ENCODE measurements at places on chromosomes 6 and 20.
A peak's percentile ranks its signal among the peaks of the same experiment; 100 is the strongest.

- DNase-seq = no peak
Observed at GRCh38 chr20:57558614-57559288, 2.2 kb upstream of the PCK1 start.

- DNase-seq = peak; percentile 43
Observed at GRCh38 chr6:111804627-111805235, 68.5 kb downstream of the FYN start.

GRCh38 chr6:114169763-114170162 lies 173.1 kb downstream of the HS3ST5 start:
- DNase-seq = no peak

DNA sequence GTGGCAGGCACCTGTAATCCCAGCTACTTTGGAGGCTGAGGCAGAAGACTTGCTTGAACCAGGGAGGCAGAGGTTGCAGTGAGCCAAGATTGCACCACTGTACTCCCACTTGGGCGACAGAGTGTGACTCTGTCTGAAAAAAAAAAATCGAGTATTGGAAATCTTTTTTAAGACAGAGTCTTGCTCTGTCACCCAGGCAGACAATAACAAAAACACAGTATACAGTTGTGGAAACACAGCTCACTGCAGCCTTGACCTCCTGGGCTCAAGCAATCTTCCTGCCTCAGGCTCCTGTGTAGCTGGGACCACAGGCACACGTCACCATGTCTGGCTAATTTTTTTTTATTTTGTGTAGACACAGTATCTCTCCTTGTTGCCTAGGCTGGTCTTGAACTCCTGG lies 15.0 kb downstream of the NANP start:
- DNase-seq = no peak

- DNase-seq = no peak
Observed at GRCh38 chr20:21513881-21514540, at the start of gene NKX2-2. TSS of gene NKX2-2 (minus strand) at chr20:21514064. CDS start at chr20:21513669, 395 bp downstream.

DNA sequence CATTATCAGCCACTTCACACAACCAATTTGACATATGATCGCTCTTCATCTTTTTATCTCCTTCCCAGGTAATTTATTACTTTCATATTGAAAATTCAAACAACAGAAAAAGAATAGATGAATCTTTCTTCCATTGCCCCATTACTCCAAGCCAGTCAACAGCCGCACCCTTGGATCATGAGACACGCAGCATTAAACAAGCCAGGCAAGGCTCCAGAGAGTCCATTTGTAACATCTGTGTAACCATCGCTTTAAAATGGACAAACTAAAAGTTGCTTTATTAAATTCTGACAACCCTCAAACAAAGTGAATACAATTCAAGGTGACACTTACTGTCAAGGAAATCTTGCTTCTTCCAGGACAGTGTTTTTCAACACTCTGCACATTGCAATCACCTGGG lies 200.3 kb downstream of the EPM2A start:
- no peak for DNase-seq

DNA sequence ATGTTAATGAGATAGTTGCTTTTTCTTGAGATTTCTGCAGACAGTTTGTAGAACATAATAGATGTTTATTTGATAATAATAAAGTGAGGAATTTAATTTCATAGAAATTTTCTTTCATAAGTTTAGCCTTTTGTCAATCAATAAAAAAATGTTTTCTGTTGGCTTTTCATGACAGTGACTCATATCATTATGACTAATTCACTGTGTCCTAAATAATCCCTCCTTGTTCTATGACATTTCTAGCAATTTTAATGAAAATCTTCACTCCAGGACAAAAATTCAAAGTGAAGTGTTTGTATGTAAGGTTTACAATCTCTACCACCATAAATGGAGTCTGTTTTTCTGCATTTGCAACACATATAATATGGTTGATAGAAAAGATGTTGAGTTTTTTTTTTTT lies 109.9 kb downstream of the UTRN start:
- DNase-seq = no peak

GRCh38 chr6:37943436-37944058 lies 124.0 kb downstream of the ZFAND3 start:
- no peak for DNase-seq

DNA sequence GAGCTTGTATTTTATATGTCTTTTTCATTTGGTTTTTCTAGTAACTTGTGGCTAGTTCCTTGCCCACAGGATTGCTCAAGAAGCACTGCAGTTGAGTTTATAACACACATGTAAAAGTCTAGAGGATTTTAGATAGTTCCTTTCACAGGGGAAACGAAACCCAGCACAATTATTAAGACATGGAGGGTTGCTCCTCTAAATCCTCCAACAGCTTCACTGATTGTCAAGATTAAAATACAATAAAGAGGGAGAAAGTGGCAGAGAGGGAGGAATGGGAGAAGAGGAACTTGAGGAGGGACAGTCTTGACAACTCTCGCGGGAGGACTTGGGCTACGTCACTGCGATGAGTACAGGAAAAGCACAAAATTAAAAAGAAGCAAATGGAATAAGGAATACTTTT lies 9.7 kb upstream of the TBC1D7 start:
- no peak for DNase-seq

DNA sequence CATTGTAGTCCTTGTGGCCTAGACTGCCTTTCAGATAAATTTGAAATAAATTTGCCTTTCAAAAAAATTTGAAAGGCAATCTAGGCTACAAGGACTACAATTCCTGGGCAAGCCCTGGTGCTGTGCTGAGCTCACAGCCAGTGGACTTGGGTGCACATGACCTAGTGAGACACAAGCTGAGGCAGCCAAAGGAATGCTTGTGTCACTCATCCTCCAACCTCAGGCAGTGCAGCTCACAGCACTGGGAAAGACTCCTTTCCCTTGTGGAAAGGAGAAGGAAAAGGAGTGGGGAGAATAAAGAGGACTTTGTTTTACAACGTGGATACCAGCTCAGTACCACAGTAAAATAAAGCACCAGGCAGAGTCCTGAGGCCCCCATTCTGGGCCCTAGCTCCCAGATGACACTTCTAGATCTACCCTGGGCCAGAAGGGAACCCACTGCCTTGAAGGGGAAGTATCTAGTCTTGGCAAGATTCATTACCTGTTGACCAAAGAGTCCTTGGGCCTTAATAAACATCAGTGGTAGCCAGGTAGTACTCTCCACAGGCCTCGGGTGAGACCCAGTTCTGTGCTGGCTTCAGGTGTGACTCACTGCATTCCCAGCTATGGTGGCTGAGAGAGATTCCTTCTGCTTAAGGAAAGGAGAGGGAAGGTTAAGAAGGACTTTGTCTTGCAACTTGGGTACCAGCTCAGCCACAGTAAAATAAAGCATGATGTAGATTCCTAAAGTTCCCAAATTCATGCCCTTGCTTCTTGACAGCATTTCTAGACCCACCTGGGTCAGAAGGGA lies 659.7 kb upstream of the FLRT3 start:
- DNase-seq = no peak

DNA sequence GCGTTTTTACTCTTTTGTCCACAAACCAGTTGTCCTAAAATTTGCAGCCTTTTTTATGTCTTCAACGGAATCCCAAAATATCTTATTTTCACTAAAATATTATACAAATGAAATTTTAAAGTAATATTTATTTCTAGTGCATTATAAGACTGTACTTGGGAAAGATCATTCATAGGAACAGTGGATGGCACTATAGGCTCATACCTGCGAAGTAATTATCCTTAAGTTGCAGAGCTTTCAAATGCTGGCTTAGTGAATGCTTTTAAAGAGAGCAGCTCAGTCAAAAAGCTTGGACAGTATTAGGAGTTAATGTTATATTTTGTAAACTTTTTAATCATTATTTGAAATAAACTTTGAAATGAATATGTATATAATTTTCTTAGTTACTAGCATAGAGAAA lies 254.9 kb downstream of the CDKAL1 start:
- no peak for DNase-seq

- no peak for DNase-seq
Observed at GRCh38 chr20:36234771-36235320, 1.4 kb upstream of the AAR2 start.

DNA sequence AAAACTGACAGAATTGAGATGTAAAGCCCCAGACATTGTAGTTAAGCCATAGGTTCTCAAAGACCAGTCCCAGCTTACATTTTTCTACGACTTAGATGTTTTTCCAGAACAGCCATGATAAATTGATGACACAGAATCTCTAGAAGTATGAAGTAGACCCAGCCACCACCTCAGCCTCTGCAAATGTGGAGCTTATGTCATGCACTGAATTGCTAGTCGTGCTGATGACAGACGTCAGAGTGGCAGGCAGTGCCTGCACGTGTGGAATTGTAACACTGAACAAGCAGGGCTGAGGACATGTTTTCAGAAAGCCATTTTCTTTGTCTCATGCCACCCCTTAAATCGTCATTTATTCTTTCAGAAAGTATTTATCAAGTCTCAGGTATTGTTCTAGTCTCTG lies 72.4 kb upstream of the TMEM181 start:
- DNase-seq = peak; percentile 39

DNA sequence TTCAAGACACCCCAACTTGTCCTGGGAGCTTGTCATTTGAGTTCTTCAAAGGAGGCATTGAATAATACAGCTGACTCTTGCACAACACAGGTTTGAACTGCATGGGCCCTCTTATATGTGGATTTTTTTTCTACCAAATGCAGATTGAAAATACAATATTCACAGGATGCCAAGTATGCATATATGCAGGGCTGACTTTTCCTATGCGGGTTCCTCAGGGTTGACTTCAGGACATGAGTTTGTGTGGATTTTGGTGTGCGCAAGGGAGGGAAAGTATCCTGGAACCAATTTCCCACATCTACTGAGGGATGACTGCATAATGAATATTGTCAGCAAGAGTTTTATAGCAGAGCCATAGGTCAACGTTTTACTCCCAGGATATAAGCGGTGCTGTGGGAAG lies 70.0 kb upstream of the RALY start:
- DNase-seq = no peak

GRCh38 chr6:50724381-50725124 lies 11.2 kb downstream of the TFAP2D start:
- DNase-seq = no peak

- no peak for DNase-seq
Observed at GRCh38 chr6:142705054-142705453, 239.9 kb downstream of the HIVEP2 start.

Data from HFFc6 (cell line).